ENCODE measurements at places on chromosomes 3 and 15. TPM values are rescaled to one million over a fixed set of nuclear protein-coding genes. Genes with fewer than 3 reads are reported as not detected.
A peak's percentile ranks its signal among the peaks of the same experiment; 100 is the strongest.

DPPA4 gene
- total RNA-seq, result not detected

DGKG gene
- total RNA-seq, result 4.6 TPM

UBA3 gene
- 99.3 TPM for total RNA-seq

GRIP2 gene
- total RNA-seq, result 1.3 TPM

RIOX2 gene
- total RNA-seq, result 16.1 TPM

UROC1 gene
- total RNA-seq, result not detected

WNT7A gene
- not detected for total RNA-seq

SLC12A1 gene
- 0.92 TPM for total RNA-seq

GCSAM gene
- total RNA-seq, result not detected

DNA sequence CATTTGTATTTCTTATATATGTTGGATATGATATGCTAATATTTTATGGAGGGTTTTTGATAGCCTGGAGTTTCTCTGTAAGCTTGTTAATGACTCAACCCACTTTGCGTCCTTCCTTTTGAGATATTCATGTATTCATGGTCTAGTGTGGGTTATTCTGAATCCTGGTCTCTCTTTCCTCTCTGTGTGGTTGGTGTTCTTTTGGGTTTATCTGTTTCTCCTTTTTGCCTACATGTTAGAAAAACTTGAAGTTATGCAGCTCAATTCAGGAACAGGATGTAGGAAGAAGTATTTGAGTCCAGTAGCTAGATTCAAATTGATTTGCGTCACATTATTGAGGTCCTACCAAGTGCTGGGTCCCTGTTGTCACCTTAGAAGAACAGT, 28.1 kb downstream of the CMTM7 start:
- peak overlapping the region; percentile 79 for H3K27ac ChIP-seq
- no peak overlapping the region for H3K4me3 ChIP-seq
- no peak for DNase-seq
- H3K36me3 ChIP-seq, result no peaks in the 10 kb centered on the region
- no peaks in the 10 kb centered on the region for H3K27me3 ChIP-seq

GRCh38 chr3:178844916-178845315, 226.7 kb downstream of the ZMAT3 start:
- no peak overlapping the region for H3K27ac ChIP-seq
- no peaks in the 10 kb centered on the region for H3K27me3 ChIP-seq
- no peaks in the 10 kb centered on the region for H3K36me3 ChIP-seq
- H3K4me3 ChIP-seq, result no peak overlapping the region
- DNase-seq, result no peak

- no peak for DNase-seq
- no peaks in the 10 kb centered on the region for H3K36me3 ChIP-seq
- no peak overlapping the region for H3K27ac ChIP-seq
These were observed 94.3 kb upstream of the ARPP21 start for GRCh38 chr3:35544976-35545375.

GRCh38 chr15:76514282-76514681, 177.7 kb downstream of the ISL2 start:
- no peaks in the 10 kb centered on the region for H3K36me3 ChIP-seq
- H3K4me1 ChIP-seq, result no peaks in the 10 kb centered on the region
- no peak overlapping the region for H3K4me3 ChIP-seq
- DNase-seq, result no peak
- H3K27me3 ChIP-seq, result no peaks in the 10 kb centered on the region

DNA sequence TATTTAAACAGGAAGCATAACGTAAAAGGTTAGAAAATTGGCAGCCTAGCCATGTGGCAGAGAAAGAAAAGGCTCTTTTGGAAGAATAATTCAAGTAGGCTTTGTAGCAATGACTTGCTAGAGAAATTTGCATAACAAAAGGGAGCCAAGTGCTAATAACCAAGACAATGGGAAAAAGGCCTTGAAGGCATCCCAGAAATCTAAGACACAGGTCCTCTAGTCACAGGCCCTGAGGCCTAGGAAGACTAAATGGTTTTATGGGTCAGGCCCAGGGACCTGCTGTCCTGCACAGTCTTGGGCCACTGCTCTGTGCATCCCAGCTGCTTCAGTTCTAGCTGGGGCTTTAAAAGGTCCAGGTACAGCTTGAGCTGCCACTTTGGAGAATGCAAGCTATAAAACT, 78.5 kb downstream of the FGF7 start:
- no peak for DNase-seq
- no peak overlapping the region for H3K4me3 ChIP-seq
- no peak overlapping the region for H3K27ac ChIP-seq
- no peaks in the 10 kb centered on the region for H3K27me3 ChIP-seq

DNA sequence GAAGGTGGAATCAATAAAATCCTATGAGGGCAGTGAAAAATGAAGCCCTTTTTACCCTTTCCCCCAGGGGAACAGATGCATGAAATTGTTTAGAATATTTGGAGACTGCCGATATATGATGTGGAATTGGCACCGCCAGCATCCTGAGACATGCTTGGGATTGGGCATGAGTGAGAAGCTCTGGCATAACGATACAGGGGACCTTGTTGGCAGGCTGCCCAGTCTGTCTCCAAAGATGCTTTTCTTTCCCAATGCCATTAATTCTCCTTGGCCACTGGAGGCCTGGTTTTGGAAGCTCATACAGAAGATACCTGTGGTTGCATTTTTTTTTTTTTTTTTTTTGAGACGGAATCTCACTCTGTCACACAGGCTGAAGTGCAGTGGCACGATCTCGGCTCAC, 800.6 kb upstream of the LMCD1 start:
- no peaks in the 10 kb centered on the region for H3K36me3 ChIP-seq
- no peaks in the 10 kb centered on the region for H3K4me1 ChIP-seq
- no peaks in the 10 kb centered on the region for H3K27me3 ChIP-seq
- no peak for DNase-seq
- H3K4me3 ChIP-seq, result no peak overlapping the region
- H3K27ac ChIP-seq, result no peak overlapping the region

- no peak overlapping the region for H3K27ac ChIP-seq
- no peaks in the 10 kb centered on the region for H3K27me3 ChIP-seq
- peaks cover 38% of the 10 kb centered on the region for H3K4me1 ChIP-seq
- DNase-seq, result no peak
These were observed 1.5 kb downstream of the CRBN start for GRCh38 chr3:3177861-3178497.

GRCh38 chr3:129952556-129953355, 21.8 kb upstream of the TRH start:
- DNase-seq, result no peak
- H3K36me3 ChIP-seq, result no peaks in the 10 kb centered on the region
- no peaks in the 10 kb centered on the region for H3K4me1 ChIP-seq
- no peak overlapping the region for H3K27ac ChIP-seq
- no peaks in the 10 kb centered on the region for H3K27me3 ChIP-seq

DNA sequence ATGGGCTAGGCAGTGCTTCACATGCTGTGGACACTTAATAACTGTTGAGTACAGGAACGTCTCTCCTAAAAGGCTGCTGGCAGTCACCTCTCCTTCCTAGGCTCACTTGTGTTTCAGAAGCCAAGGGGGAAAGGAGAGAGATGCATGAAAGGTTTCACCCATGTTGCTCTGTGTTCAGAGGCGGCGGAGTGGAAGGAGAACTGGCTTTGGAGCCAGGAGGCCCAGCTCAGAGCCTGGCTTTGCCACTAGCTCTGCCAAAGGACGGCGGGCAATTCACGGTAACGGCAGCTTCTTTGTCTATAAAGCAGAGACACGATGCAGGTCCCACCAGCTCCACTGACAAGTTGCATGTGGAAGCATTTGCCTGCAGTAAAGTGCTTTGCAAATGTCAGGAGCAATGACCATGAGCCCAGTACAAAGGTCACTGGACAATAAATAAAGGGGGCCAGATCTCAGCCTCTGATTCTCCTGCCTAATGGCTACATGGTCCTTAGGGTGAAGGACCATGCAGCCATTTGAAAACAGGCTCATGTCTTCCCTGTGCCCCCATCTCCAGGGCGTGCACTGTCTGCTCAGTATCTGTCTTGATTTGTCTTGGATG, 171.7 kb upstream of the TLE3 start:
- no peak overlapping the region for H3K27ac ChIP-seq
- H3K36me3 ChIP-seq, result no peaks in the 10 kb centered on the region
- H3K27me3 ChIP-seq, result no peaks in the 10 kb centered on the region
- no peak overlapping the region for H3K4me3 ChIP-seq

DNA sequence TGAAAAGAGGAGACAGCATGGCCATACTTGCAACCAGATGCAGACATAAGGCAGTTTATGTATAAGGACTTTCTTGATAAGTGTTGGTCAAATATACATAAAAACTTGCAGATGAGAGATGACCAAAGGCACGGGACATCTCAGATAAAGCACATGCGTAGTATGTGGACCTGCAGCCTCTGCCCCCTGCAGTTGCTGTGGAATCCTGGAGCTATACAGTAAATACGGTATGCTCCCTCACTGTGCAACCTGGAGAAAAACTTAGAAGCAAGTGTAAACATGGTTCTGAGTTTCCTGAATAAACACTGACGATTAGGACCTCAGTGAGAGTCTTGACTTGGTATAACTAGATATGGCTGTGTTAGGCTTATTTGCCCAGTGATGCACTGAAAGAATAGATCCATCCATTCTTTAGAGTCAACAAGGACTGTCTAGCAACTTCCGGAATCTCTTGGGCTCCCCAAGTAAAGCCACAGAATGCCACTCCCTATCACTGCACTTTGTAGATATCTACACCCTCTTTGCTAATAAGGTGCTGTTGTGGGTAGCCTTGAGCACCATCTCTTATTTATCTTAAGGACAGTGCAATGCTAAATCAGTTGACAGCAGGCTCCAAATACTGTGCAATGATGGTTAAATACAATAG, 40.2 kb downstream of the GJD2 start:
- no peaks in the 10 kb centered on the region for H3K4me1 ChIP-seq
- H3K27ac ChIP-seq, result no peak overlapping the region
- H3K36me3 ChIP-seq, result no peaks in the 10 kb centered on the region
- DNase-seq, result no peak
- no peak overlapping the region for H3K4me3 ChIP-seq
- no peaks in the 10 kb centered on the region for H3K27me3 ChIP-seq

DNA sequence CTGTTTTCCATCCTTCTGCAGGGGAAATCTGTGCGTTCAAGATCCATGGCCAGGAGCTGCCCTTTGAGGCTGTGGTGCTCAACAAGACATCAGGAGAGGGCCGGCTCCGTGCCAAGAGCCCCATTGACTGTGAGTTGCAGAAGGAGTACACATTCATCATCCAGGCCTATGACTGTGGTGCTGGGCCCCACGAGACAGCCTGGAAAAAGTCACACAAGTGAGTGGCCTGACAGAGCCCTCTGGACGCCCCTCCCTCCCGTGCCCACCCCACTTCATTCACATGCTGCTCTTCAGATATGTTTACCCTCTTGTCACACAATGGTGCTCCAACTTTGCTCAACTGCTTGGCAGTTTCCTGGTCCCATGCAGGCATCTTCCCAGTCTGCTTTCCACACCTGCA, 274.3 kb upstream of the TRIM42 start:
- H3K36me3 ChIP-seq, result no peaks in the 10 kb centered on the region
- DNase-seq, result no peak
- no peak overlapping the region for H3K27ac ChIP-seq
- no peaks in the 10 kb centered on the region for H3K27me3 ChIP-seq
- no peak overlapping the region for H3K4me3 ChIP-seq
- no peaks in the 10 kb centered on the region for H3K4me1 ChIP-seq

GRCh38 chr3:152830245-152830644, 4.7 kb upstream of the P2RY1 start:
- DNase-seq, result no peak
- H3K27ac ChIP-seq, result no peak overlapping the region
- peaks cover 21% of the 10 kb centered on the region for H3K27me3 ChIP-seq
- H3K4me1 ChIP-seq, result no peaks in the 10 kb centered on the region
- no peaks in the 10 kb centered on the region for H3K36me3 ChIP-seq

GRCh38 chr3:186151077-186151971, 42.4 kb upstream of the ETV5 start:
- H3K4me1 ChIP-seq, result no peaks in the 10 kb centered on the region
- H3K36me3 ChIP-seq, result no peaks in the 10 kb centered on the region
- H3K4me3 ChIP-seq, result no peak overlapping the region
- no peak overlapping the region for H3K27ac ChIP-seq
- DNase-seq, result no peak

- peak overlapping the region; percentile 100 for H3K27ac ChIP-seq
- H3K27me3 ChIP-seq, result no peaks in the 10 kb centered on the region
- H3K4me3 ChIP-seq, result peak overlapping the region; percentile 89
- H3K4me1 ChIP-seq, result peaks cover 70% of the 10 kb centered on the region
- H3K36me3 ChIP-seq, result no peaks in the 10 kb centered on the region
These were observed 3.0 kb downstream of the KLF13 start for GRCh38 chr15:31329640-31330010.

- no peaks in the 10 kb centered on the region for H3K27me3 ChIP-seq
- no peak overlapping the region for H3K4me3 ChIP-seq
- no peaks in the 10 kb centered on the region for H3K36me3 ChIP-seq
- DNase-seq, result no peak
- H3K27ac ChIP-seq, result no peak overlapping the region
- H3K4me1 ChIP-seq, result no peaks in the 10 kb centered on the region
These were observed 332.9 kb downstream of the ROBO2 start for GRCh38 chr3:77372634-77373346.

DNA sequence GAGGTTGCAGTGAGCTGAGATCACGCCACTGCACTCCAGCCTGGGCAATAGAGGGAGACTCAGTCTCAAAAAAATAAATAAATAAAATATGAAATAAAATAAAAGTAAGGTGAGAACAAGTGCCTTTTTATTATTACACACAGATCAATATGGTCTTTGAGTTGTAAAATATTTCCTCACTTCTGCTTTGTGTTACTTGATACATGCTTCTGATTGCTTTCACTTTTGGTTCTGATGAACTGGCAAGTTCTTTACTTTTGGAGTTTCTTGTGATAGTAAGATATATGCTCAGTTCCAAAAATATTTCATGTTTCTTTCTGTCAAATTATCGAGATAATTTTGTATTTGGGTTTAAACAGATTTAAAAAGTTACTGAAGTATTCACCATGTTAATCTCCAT, 16.6 kb upstream of the GYG1 start:
- H3K27me3 ChIP-seq, result no peaks in the 10 kb centered on the region
- no peak overlapping the region for H3K4me3 ChIP-seq
- H3K36me3 ChIP-seq, result no peaks in the 10 kb centered on the region
- DNase-seq, result no peak
- no peak overlapping the region for H3K27ac ChIP-seq

- H3K27ac ChIP-seq, result no peak overlapping the region
- no peak for DNase-seq
- H3K4me1 ChIP-seq, result no peaks in the 10 kb centered on the region
- H3K27me3 ChIP-seq, result no peaks in the 10 kb centered on the region
- H3K4me3 ChIP-seq, result no peak overlapping the region
These were observed 471.2 kb upstream of the TGFBR2 start for GRCh38 chr3:30135190-30135589.

DNA sequence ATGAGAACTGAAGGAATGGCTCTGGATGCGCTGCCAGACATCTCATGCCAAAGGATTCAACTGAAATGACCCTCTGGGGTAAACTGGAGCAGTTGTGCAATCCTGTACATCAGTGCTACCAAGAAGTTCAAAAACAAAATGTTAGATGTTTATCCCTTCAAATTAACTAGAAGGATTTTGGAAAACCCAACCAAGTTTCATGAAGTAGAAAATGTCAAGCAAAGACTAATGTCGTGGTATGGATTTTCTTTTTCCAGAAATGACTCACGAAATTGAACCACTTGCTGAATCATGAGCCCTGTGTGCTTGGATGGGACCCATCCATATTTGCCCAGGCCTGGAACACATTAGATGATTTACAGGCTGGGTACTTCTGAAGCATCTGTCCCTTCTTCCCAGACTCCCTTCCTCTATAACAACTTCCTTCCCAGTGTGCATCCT, 101.6 kb downstream of the LRTM1 start:
- H3K36me3 ChIP-seq, result no peaks in the 10 kb centered on the region
- no peaks in the 10 kb centered on the region for H3K27me3 ChIP-seq
- no peak overlapping the region for H3K27ac ChIP-seq
- no peak for DNase-seq
- peaks cover 11% of the 10 kb centered on the region for H3K4me1 ChIP-seq
- H3K4me3 ChIP-seq, result no peak overlapping the region
